Erythroblast (primary cell): ENCODE measurements at places on chromosomes 12 and 14.

GRCh38 chr12:76618031-76618430, 58.5 kb upstream of the OSBPL8 start:
- no peak for DNase-seq

DNA sequence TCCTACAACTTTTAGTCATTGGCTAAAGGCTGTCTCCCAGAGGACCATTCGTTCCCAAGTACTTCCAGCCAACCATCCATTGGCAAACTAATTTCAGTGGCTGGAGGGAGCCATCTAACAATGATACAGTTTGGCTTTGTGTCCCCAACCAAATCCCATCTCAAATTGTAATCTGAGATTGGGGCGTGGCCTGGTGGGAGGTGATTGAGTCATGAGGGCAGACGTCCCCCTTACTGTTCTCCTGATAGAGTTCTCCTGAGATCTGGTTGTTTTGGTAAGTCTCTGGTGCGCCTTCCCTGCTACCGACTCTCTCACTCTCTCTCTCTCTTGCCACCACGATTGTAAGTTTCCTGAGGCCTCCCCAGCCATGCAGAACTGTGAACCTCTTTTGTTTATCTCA, 99.7 kb upstream of the FUT8 start:
- no peak for DNase-seq

DNA sequence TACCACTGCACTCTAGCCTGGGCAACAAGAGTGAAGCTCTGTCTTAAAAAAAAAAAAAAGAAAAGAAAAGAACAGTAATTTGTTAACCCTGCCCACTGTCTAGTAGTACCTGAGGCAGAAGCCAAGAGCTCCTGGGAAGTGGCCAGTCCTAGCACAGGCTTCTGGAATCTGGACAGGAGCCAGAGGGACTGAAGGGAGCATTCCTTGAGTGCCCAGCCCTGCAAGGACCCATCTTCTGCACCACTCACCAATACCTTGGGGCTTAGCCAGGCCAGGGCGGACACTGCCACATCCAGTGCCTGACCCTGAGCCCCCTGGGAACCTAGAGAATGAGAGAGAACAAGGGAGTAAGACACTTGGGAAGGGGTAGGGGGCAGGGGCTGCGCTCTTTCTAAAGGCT, 33.7 kb downstream of the PARP2 start:
- no peak for DNase-seq

GRCh38 chr14:61644175-61644574, 51.1 kb upstream of the HIF1A start:
- DNase-seq, result no peak

DNA sequence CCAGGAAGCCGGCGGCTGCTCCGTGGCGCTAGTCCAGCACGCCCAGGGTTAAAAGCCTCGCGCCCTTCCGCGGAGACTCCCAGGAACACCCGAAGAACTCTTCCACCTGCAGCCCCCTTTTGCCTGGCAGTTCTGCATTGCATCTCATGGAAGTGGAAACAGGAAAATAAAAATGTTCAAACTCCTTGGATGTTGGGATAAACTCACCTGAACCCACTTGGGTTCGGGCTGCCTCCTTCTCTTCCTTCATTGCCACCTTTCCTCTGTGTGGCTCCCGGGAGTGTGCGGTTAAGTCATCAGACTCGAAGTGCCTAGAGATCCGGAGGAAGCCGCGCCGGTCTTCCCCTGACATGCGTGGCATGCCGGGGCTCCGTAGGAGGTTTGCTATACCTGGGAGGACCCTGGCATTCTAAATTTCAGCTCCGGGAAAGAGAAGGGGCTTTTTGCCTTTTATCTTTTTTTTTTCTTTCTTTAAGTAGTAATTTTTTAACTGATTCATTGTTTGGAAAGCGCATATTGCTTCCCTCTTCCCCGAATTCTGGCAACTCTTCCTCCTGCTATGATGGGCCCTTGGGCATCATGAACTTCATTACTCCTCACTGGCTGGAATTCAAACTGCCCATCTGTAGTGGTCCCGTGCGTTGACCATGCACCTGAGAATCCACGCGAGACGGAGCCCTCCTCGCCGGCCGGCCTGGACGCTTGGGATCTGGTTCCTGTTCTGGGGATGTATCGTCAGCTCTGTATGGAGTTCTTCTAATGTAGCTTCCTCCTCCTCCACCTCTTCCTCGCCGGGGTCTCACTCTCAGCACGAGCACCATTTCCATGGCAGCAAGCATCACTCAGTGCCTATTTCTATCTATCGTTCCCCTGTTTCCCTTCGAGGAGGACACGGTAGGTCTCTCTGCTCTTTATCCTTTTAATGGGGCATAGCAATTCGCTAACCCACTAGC, 931.4 kb downstream of the DIO2 start:
- no peak for DNase-seq

DNA sequence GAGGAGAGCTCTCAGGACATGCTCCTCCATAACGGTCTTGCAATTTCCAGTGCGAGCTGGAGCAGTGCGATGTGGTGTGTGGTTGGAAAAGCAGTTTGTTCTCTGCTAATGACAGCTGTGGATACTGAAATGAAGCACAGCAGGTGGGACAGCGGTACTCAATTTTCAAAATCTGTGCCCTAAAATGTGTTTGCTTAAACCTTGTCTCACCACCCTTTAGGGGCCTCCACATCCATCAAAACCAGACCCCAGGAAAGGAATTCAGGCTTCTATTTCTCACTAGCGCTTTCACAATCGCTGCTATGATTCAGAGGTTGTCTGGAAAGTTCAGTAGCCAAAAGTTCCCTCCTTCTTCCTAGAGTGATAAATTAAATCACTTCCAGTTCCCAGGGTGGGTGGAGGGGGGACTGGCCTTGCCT, 440.8 kb downstream of the EGLN3 start:
- no peak for DNase-seq

DNA sequence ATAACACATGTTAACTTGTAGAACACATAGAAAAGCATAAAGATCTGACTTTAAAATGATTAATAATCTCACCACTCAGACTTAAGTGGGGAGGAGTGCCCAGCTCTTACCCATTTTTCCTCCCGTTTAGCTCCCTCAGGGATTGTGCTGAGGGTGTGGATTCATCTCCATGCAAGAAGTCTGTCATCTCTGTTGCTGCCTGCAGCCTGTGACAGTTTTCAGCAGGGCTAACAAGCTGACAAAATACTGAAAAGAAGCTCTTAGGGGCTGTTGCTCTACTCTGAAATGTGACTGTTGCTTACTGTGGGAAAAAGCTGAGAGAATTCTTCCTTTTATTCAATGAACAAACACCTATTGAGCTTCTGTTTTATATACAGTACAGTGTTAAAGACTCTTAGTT, 216.2 kb downstream of the CPNE8 start:
- DNase-seq, result no peak

- DNase-seq, result no peak
Measured at GRCh38 chr12:71441836-71442566, 2.4 kb downstream of the LGR5 start.

- DNase-seq, result no peak
Measured at GRCh38 chr12:87952850-87953249, 76.4 kb downstream of the C12orf50 start.

DNA sequence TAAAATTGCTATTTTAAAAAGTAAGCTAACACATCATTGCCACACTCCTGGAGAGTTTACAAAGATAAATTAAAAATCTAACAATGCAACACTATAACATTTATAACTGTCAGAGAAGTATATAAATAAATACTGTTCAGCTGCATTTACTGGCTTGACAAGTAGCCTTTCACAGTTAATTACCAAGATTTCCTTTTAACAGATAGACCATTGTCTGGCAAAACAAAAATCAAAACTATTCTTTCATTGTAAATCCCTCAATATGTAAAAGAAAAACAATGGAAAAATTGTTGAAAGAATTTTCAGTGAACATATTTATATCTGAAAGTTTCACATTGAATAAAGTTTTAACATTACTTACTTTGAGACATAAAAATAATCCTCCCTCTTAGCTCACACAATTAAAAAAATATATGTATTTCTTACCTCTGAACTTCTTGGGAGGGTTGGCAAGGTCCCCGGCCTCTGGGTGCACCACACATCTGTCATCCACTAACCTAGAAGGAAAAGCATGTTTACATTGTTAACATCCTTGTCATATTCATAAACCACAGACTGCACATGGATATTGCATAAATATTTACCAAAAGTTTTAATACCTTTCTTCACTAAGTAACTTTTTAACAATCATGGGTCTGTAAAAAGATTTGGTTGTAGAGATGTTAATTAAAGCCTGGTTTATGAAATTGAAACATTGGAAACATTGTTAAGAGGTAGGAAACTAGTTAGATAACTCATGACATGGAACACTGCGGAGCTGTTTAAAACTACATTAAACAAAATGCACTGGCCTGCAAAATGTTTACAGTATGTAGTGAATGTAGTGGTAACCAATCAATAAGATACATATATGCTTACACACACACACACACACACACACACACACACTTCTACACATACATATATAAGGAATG, 43.0 kb downstream of the ITPR2 start:
- DNase-seq, result no peak

GRCh38 chr12:82210882-82211281, 147.3 kb downstream of the CCDC59 start:
- DNase-seq, result no peak

DNA sequence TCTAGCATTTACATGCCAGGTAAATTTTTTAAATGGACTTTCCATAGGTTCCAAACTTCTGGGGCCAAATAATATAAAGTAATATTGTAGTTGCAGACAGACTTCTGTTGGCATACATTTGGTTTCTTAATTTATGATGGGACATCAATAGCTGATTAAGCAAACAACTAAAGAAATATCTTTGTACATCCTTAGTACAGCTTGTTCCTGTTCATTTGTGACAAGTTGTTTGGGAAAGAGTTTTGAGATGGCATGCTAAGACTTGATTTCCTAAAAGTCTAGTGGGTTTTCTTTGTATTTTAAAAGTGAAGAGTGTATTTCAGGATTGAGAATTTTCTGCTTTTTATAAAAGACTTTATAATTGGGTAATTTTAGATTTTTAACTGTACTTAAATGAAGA, 41.0 kb downstream of the CCDC91 start:
- no peak for DNase-seq

DNA sequence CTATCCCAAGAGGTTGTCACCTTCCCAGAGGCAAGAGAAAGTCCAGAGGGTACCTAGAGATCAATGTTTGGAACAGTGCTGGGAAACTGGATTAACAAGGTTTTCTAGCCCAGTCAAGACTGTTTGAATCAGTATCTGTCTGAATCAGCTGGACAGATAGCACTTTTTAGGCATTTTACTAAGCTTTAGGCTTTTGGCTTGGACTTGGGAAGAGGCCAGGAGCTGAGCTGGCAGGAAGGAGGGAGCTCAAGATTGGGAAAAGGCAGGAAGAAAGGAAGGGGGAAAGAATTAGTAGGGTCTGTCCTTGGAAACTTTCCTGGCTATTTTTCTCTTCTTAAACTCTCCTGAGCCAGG, 8.3 kb downstream of the IKZF4 start:
- no peak for DNase-seq

DNA sequence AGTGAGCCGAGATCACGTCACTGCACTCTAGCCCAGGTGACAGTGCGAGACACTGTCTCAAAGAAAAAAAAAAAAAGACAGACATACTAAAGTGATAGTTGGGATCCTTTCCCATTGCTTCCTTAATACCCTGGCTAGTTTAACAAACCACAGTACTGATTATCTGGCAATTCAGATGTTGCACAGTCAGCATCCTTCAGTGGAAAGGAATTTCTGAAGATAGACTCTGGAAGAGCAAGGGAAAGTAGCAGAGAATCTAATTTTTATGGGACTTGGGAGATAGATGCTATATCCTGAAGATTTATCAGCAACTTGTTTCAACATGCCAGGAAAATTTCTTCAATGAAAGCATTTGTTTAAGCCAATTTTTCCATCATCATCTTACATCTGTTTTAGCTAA, 6.5 kb upstream of the PPFIBP1 start:
- no peak for DNase-seq
